Fibroblast of lung (primary cell): ENCODE measurements at places on chromosomes 5 and 9. TPM values are rescaled to one million over a fixed set of nuclear protein-coding genes. Genes with fewer than 3 reads are reported as not detected.

Gene HEMGN
- total RNA-seq, result not detected in 2 replicates

Gene SGCD
- total RNA-seq, result 21.1 and 67.5 TPM in 2 replicates

Gene PCDHGB4
- 10.0 and 18.3 TPM in 2 replicates for total RNA-seq

Gene ZNF79
- 12.6 and 15.0 TPM in 2 replicates for total RNA-seq

Gene GGTA1
- total RNA-seq, result under 0.01 TPM in 1 of 2 replicates, not detected in the other
